ENCODE measurements at places on chromosomes 11 and 22.

- no peak for DNase-seq
These were observed 135.2 kb upstream of the C11orf58 start for GRCh38 chr11:16603245-16603644.

- no peak for DNase-seq
These were observed 32.4 kb downstream of the NECTIN1 start for GRCh38 chr11:119696378-119697222.

DNA sequence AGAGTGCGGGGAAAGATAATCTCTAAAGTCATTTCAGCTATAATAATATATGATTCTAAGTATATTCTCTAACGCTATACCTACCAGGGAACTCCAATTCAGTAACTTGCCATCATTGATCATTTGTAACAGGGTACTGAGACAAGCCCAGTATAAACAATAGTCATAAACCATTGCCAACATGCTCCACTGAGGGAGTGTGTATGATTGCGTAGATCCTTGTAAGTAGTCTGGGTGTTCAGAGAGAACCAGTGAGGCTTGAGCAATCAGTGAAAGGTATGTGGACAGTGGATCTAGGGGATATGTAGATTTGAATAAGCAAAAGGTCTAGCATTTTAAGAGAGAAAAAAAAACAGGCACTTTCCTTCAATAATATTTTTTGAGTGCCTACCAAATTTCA lies 1326.0 kb downstream of the LRRC4C start:
- no peak for DNase-seq

DNA sequence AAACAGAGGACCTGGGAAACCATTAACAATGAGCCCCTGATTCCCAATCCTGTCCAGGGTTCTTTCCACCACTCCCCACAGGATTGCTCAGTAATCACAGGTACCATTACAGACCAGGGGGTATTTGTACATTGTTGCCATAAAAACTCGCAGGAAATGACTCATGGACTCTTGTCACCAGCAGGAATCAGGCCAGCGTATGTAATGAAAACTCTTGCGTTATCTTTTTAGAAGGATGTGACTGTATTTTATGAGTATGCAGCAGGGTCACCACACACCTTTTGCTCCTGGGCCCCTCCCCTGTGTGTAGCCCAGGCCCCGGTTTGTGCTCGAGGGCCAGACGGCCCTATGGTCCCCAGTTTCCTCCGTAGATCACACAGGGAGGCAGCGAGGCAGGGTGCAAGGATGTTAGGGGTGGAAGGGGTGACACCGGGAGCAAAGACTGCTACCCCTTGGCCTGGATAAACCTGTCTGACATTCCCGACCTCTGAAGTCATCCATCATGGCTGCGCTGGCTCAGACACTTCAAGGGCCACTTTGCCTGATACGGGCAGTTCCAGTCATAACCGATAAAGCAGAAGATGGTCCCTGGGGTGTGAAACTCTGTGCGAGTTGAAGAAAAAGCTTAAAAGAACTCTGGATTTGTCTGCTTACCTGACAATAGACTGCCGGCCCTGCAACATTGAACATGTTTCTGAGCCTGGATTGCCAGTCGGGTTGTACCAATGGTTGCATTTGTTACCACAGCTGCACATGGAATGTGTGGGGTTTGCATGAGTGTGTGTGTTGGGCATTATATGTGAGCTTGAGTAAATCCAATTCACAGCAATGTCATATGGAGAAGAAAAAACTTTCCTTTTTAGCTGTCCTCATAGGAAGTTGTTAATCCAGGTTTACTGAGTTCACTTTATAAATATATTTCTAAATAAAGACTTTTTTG lies 56.9 kb downstream of the MICAL2 start:
- DNase-seq = no peak

DNA sequence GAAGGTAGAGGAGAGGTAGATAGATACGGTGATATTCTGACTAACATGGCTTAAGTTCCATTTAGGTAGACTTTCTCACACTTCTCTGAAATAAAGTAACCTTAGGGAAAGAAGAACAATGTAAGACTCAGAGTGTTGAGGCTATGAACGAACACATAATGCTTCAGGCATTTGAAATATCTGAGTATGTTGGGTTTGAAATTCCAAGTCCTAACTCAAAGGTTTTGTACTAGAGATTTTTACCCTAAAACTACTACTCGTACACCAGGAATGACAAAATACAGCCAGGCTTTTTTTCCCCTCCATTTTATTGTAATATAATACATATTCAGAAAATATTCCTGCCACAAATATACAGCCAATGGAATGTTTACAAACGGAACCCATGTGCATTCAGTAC lies 592.6 kb downstream of the ETS1 start:
- no peak for DNase-seq

- no peak for DNase-seq
These were observed 20.4 kb upstream of the UPB1 start for GRCh38 chr22:24474649-24475255.

- peak; percentile 81 for DNase-seq
These were observed 39.5 kb downstream of the TP53I11 start for GRCh38 chr11:44911029-44911814.

GRCh38 chr11:30984827-30985226 lies 384.7 kb downstream of the DCDC1 start:
- no peak for DNase-seq

Data from activated CD8-positive, alpha-beta memory T cell treated with anti-CD3 and anti-CD28 coated beads for 48 hours (primary cell).